Substantia nigra (tissue), 51 donors: ENCODE measurements at places on chromosomes 5 and 9.

DNA sequence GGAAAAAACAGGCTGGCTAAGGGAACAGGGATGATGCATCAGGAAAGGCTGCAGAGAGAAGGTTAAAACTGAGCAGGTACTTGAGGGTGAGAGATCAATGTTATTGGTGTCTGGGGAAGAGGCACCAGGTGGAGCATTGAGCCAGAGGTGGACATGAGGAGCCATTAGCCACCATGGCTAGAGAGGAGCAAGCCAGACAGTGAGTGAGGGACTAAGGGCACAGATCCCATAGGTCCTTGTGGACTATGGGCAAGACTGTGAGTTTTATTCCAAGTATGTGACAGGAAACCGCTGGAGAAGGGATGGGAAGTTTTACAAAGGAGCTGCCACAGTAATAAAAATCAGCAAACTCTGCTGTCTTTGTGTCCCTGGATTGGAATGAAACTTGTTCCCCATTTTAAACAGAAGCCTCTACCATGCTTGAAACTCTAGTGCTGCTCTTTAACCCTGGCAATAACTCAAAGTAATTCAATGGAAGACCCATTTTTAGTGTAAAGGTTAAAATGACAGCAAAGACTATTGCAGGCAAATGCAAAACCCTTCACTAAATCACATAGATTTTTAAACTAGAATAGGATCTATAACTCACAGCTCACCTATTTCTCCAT, 349.8 kb downstream of the ENC1 start:
- no peak for DNase-seq

DNA sequence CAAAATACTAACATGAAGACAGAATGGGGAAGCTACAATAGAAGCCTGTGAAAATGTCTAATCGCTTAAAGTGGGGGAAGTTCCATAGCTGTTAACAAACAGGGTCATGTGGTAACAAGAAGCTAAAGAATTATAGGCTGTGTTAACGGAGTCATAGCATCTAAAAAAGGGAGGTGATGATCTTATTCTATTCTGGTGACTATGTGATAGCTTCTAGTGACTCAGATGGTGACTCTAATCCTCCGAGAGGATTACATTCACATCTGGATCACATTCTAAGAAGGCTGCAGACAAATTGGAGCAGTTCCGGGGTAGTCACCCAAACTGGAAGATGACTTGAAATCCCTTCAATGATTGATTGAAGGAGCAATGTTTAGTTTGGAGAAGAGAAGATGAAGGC, 142.1 kb downstream of the LIFR start:
- DNase-seq, result no peak

- DNase-seq, result no peak
Observed at GRCh38 chr5:105730982-105731381, 1939.8 kb downstream of the EFNA5 start.

GRCh38 chr9:36486329-36486932, 86.3 kb upstream of the MELK start:
- DNase-seq, result no peak

- no peak for DNase-seq
Observed at GRCh38 chr5:35745660-35746059, 111.0 kb upstream of the IL7R start.

GRCh38 chr5:99320436-99320835, 391.6 kb upstream of the CHD1 start:
- no peak for DNase-seq

DNA sequence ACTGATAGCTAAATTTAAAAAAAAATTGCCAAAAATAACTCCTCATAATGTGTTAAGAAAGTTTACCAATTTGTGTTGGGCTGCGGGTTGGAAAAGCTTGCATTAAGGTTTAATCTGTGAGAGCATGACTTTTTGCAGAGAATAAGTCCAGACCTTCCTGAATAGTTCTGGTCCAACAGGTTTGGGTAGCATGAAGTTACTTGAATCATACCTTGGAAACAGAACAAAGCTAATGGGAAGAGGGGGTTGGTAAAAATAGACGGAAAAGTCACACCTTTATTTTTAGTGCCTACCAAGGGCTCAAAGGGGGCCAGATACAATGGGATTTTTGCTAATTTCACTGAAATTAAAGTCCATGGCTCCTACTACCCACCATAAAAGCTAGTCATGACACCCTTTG, 17.1 kb upstream of the MATR3 start:
- no peak for DNase-seq

DNA sequence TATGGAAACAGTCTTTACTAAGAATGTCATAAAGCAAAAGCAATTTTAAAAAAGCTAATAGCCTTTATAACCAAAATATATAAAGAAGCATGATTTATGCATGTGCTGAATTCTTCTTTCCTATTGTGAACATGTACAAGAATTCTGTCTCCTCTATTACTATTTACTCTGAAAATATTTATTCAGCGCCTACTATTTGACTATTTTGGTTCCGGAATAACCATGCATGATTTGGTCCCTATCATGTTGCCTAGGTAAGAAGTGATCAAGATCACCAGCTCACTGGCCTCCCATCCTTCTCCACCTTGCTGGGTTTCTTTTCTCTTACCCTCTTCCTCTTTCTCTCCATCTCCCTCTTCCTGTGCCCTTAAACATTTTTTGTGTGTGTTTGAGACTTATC, 443.8 kb downstream of the SH3GL2 start:
- DNase-seq, result no peak

DNA sequence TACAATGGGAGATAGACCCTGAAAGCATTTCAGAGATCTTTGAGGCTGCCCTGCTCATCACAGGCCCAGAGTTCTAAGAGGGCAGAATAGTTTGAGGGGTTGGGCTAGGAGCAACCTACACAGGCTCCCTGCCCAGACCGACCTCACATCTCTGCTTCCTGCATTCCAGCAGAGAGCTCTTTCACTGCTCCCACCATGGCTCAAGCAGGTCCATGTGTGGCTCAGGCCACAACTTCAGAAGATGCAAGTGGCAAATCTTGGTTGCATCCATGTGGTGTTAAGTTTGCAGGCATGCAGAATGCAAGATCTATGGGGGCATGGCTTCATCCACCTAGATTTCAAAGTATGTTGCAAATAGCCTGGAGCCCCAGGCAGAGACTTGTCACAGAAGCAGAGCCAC, 39.0 kb downstream of the GDA start:
- DNase-seq, result no peak

DNA sequence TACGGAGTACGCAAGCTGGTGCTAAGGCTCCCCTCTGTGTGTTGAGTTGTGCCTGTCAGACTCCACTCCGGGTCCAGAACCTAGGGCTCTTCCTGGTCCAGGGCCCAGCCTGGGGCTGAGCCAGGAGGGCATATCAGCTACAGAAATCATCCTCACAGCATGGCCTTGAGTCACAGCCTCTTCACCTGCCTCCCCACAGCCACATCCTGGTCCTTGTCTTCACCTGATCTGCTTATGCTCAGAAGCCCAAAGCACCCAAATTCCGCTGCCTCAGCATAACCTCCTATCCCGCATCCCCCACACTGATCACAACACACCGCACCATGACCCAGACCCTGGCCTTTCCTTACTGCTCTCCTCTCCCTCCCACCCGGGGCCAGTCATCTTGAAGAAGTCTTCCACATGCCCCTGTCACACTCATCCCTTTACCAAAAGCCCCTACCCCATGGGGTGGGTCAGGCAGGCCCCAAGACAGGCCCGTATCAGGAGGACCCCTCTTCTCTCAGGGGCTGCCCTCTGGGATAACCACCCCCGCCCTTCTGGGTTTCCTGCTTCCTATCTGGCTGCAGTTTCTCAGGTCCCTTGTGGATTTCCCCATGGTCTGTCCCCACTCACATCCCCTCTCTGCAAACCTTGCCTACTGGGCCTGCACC, 1.3 kb upstream of the IL3 start:
- DNase-seq, result no peak
